Retina (tissue), 1 donor: ENCODE measurements at places on chromosomes 3 and 15.

- no peak for DNase-seq
These were observed 38.4 kb downstream of the NDUFB4 start for GRCh38 chr3:120634539-120634938.

GRCh38 chr15:45377609-45378148, 665 bp downstream of the GATM start:
- DNase-seq = no peak

- DNase-seq = no peak
These were observed 1.6 kb upstream of the SIAH2 start for GRCh38 chr3:150764566-150764965.

DNA sequence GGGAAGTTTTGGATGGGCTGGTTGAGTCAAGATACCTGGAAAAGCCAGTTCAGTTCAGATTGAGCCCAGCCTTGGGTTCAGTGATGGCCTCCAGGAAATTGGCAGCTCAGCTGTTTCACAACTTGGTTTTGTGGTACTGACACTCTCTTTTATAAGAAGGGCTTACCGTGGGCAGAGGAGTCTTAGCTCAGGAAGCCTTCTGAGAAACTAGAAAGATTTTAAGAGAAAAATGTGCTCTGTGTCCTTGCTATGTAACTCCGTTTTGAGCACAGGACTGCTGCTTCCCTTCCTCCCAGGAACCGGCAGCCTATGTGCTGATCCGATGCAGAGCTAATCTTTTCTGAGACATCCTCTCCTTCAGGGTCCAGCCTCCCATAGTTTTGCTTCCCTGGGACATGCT, 46.6 kb upstream of the RASGRP1 start:
- no peak for DNase-seq
